Posterior cingulate gyrus (tissue), 11 donors: ENCODE measurements at places on chromosomes 1 and 21.
A peak's percentile ranks its signal among the peaks of the same experiment; 100 is the strongest.

DNA sequence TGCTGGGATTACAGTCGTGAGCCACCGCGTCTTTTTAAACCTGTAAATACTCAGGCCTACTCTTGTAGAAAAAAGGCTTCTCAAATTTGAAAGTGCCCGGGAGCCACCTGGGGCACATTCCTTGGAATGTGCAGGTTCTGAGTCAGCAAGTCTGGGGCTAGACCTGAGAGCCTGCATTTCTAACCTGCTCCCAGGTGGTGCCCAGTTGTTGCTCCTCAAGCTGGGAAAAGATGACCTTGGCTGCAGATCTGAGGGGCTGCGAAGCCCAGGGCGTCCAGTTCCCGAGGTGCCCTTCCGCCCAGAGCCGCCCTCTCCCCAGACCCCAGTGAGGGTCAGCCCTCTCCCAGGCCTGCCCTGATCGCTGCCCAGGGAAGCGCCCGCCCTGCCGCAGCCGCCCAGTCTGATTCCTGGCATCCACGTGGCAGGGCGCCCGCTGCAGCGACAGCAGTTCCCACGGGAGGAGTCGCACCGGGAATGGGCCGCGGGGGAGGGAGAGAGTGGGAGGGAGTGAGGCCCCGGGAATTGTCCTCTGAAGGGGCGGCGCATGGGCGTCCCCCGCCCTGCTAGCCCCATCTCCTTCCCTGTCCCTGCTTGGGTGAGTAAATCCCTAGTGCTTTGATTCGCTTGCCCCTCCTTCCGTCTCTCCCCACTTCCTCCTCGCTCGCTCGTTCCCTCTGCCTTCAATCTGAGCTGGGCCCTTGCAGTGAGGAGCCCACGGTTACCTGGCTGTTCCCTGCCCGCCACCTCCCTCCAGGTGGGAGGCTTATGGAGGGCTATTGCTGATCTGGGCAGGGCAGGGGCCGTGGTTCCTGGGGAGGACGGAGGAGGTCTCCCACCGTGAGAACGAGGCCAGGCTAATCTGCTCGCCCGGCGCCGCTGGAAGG is 18.8 kb upstream of the TENT5B start:
- DNase-seq: peak; percentile 63

DNA sequence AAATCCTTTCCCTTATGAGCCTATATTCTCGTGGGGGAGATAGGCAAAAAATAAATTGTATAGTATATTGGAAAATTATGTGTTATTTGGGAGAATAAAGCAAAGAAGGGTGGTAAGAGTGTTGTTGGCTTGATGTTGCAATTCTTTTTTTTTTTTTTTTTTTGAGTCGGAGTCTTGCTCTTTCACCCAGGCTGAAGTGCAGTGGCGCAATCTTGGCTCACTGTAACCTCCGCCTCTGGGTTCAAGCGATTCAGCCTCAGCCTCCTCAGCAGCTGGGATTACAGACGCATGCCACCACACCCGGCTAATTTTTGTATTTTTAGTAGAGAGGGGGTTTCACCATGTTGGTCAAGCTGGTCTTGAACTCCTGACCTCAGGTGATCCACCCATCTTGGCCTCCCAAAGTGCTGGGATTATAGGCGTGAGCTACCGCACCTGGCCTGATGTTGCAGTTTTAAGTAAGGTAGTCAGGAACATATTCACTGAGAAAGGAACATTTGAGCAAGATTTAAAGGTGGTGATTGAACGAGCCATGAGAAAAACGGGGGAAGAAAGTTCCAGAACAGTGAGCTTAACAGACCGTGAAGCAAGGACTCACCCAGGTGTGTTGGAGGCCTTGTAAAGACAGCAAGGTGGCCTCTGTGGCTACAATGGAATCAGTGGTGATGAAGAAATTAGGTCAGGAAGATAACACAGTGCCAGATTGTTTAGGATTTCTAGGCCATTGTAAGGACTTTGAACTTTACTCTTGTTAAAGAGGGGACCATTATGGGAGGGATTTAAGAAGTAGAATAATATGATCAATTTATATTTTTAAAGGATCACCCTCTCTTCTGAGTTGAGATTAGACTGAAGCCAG is 45.8 kb downstream of the RPRD2 start:
- DNase-seq: no peak

DNA sequence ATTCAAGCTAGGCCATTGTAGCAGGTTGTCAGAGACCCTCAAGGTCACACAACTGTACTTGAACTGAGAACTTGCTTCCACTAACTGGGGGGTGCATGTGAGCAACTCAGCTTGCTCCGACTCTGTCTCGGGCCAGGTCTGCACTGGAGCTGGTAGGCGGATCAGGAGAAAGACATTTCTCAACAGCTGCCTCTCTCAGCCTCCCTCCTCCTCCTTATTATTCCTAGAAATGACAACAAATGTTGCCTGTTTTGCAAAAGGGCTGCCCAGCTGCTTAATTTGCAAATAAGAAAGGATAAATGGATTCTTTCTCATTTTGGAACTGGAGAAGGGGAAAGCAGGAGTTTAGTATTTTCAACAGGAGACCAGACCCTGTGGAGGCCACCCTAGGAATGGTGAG is 140.5 kb downstream of the RHOU start:
- DNase-seq: no peak

DNA sequence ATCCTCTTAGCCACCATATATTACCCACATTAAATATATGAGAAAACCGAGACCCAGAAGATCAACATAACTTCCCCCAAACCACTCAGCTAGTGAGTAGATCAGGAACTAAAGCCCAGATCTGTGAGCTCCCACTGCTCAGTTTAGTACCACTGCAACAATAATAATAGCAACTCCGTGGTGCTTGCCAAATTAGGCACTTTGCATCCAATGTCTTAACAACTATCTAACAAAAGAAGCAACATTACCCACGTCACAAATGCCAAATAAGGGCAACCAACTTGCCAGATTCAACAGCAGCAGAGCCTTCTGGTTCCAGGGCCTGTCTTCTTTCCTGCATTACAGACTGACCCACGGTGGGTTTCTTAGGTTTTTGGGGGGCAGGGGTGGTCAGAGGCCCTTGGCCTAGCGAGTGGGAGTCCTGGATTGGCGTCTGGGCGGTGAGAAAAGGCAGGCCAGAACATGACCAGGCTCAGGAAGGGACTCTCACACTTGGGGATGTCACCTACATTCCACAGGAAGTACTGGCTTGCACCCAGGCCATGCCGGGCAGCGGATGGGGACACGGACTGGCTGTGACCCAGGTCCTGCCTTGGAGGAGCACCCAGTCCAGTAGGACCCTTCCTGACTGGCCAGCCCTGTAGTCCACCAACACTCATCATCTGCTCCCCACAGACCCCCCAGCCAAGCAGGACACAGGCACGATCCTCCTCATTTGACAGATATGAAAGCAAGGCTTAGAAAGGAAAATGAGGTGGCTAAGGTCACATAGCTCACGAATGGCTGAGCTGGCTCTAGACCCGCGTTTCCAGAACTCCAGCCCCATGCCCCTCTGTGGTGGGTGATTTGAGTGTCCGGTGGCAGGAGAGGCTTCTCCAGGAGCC is 4.6 kb downstream of the HCRTR1 start:
- no peak for DNase-seq

GRCh38 chr1:63929106-63929478 is 155.3 kb downstream of the ROR1 start:
- no peak for DNase-seq

- DNase-seq: no peak
Measured at GRCh38 chr1:106571109-106571508, 485.4 kb upstream of the PRMT6 start.

GRCh38 chr1:99727575-99728185 is 38.8 kb downstream of the FRRS1 start:
- DNase-seq: no peak

DNA sequence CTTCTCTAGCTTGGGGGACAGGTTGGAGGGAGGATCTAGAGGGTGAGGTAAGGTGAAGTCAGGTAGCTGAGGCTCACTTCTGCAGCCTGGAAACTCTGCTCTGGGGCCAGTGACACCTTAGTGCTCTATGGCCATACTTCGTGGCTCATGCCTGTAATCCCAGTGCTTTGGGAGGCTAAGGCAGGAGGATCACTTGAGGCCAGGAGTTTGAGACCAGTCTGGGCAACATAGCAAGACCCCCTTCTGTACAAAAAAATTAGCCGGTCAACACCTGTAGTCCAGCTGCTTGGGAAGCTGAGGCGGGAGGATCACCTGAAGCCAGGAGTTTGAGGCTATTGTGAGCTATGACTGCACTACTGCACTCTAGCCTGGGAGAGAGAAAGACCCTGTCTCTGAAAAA is 5.8 kb downstream of the LMNA start:
- DNase-seq: no peak

GRCh38 chr1:146036241-146036964 is 14.9 kb upstream of the HJV start:
- DNase-seq: no peak

DNA sequence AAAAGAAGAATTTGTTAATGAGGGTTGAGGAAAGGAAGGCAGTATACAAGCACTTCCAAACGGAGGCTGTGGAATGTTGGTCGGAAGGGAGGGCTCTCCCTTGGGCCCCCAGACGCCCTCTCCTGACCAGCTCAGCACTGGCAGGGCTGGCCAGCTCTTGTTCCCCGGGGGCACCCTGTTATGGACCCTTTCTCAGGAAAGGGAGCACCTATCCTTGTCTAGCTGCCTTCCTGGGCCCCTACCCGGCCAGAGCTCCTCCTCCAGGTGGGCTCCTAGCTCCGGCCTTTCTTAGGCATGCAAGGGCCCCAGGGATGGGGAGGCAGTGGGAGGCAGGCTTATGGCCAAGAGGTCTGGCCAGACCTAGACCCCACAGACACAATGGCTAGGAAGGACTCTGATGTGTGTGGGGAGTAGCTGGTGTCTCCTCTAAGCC is 926 bp downstream of the BLACAT1 start:
- DNase-seq: no peak

GRCh38 chr1:47927165-47927564 is 70.0 kb downstream of the TRABD2B start:
- no peak for DNase-seq

DNA sequence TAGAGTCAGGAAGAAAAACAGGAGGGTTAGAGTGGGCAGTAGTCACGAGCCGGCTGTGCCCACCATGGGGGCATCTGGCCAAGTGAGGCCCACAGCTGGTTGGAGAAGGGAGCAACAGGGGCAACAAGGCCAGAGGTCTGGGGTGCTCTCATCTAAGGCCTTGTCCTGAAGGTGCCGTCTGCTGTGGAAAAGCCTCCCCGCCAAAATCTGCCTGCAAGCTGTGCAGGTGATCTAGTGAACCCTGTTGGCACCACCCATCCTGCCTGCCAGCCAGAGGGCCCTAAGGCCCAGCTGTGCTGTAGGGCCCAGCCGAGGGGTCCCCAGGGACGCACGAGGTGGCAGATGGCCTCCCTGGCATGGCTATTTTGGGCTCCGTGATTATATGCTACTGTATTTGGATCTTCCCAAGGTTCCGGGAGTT is 51.3 kb downstream of the LGR6 start:
- no peak for DNase-seq

DNA sequence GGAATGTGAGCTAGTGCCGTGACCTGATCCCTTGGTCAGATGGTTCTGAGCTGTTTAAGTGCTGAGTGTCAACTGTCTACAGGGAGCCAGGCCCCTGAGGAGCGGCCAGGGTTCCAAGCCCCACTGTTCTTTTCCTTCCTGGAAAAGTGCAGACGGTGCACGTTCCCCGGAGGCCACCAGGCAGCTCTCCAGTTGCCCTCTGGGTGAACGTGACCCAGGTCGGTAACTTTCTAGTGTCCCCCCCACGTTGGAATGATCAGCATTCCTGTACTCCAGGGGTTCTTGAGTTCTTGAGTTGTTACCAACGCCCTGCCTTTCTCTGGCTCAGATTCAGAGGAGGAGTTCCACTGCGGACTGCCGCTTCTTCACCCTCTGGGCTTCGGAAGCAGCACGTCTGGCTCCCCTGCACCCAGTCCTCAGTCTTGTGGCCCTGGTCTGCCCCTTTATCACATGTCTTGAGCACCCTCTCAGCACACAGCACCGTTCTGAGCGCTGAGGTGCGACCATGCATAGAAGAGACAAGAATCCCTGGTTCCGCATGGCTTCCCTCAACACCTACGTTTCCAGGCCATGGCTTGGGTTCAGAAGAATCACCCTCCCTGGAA is 131.5 kb downstream of the DHRS3 start:
- DNase-seq: no peak

GRCh38 chr1:157105988-157106812 is 6.6 kb upstream of the ETV3L start:
- no peak for DNase-seq

DNA sequence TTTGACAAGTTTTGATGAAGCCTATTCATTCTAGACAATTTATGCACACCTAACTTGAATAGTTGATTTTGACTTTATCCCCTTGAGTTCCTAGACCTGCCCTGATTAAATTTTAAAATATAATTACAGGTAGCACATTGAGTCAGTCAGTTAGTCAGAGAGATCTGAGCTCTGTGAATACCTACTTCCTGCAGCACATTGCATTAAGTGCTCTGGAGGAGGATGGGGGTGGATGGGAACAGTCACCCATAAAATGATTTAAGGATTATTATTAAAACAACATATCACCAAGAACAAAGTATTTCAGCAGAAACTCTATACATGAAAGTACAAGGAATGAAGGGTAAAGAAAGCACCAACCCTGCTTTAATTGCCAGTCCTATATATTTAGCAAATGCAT is 11.8 kb upstream of the RPF1 start:
- DNase-seq: no peak

DNA sequence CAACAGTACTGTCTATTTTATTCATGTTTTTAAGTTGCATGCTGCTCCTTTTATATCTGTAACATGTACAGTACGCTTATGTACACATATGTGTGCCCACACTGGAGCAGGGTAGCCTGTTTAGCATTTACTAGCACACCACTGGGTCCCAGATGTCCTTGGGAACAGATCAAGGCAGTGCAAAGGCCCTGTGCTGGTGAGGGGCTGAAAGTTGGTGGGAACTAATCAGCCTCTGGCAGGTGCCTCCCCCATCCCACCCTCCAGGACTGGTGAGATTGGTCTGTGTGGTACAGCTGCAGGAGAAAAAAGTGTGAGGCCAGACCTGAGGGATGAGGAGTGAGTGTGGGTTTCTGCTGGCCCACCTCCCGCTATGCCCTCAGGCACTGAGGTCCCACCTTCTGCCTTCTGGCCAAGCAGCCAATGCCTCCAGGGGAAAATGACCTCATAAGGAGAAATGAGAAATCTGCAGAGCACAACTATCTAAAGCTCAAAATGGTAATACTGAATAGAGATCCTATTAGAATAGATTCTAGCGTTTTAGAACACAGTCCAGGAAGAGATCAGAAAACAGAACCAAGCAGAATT is 58.9 kb downstream of the POFUT2 start:
- DNase-seq: no peak

GRCh38 chr1:54973205-54973921 is 7.1 kb upstream of the TMEM61 start:
- DNase-seq: peak; percentile 89
